ENCODE measurements at places on chromosomes 11 and 22. TPM values are rescaled to one million over a fixed set of nuclear protein-coding genes. Genes with fewer than 3 reads are reported as not detected.

DNA sequence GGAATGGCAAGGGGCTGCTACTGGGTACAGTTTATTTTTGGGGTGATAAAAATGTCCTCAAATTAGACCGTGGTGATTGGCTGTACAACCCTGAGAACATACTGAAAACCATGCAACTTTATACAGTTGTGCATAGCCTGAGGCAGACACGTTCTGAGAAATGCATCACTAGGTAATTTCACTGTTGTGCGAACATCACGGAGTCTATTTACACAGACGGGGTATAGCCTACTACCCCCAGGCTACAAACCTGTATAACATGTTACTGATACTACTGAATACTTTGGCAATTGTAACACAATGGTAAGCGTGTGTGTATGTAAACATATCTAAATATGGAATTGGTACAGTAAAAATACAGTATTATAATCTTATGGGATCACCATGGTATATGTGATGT, 23.6 kb downstream of the NARS2 start:
- DNase-seq: no peak

DNA sequence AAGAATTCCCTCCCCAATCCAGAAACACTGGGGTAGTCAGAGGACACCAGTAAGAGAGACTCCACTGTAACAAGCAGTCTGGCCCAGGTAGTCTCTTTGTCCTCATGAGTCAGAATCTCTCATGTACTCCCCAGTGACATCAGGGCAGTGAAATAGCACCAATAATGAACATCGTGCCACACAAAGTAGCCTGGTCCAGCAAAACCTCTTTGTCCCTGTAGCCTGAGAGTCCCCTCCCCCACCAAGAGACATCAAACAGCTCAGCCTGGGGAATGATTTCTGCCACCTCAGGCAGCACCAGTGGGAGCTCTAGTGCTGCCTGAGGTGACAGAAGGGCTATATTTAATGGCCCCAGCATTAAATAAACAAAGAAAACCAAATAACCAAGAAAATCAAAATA, 88.1 kb downstream of the SBF2 start:
- DNase-seq: no peak

- DNase-seq: no peak
Observed at GRCh38 chr11:44258839-44259420, 51.0 kb downstream of the ALX4 start.

DNA sequence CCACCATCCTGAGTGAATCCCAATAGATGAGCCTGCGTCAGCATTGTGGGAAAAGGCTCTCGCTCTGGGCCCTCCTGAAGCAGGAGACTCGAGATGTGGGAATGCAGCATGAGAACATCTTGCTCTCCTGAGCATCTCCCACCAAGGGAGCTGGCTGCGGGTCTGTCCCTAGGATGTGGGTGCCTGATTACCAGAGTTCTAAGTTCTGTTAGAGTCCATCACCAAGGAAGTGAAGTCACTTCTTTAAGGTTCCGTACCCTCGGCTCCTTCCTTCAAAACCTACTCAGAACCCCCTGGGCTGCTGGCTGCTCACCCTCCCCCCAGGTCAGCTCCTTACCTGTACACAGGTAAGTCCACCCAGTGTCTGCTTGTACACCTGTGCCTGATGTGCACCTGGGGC, 100.5 kb upstream of the IGLL5 start:
- no peak for DNase-seq

The TNNT3 gene
- 19.4 TPM for total RNA-seq

The RFPL2 gene
- total RNA-seq: 1.5 TPM

GRCh38 chr22:22091400-22091878, 108.9 kb upstream of the TOP3B start:
- DNase-seq: no peak

The SYCE3 gene
- not detected for total RNA-seq

The POU2F3 gene
- not detected for total RNA-seq

Measured in CD4-positive, CD25-positive, alpha-beta regulatory T cell (primary cell).